ENCODE measurements at places on chromosomes 12 and 14.

DNA sequence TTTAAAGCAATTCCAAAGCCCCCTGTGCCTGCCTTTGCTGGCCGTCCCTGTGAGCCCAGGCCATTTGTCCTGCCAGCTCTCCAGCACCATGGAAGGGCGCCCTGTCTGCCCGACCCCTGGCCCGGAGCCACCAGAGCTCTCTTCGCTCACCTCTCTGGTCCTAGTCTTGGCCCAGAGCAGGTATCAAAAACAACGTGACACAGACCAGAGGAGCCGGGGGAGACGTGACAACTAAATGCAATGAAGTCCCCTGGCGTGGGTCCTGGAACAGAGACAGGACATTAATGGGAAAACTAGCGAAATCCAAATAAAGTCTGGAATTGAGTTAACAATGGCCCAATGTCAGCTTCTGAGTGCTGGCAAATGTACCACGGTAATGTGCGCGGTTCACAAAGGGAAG, 83.2 kb upstream of the DIO3 start:
- DNase-seq = no peak

DNA sequence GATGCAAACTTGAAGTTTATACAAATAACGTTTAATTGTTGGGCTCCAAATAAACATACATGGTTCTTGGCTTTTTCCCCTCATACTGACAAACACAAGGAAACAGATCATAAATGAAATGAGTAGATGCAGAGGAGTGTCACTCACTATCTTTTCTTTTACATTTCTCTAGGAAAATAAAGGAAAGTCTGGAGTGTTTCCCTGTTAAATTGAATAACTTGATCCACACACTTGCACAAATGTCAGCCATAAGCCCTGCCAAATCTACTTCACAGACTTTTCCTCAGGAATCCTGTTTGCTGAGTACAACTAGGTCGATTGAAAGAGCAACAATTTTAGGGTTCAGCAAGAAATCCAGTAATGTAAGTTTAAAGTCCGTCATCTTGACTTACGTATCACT, 175.3 kb downstream of the PLCZ1 start:
- no peak for DNase-seq

GRCh38 chr12:25293653-25294052, 42.9 kb upstream of the KRAS start:
- no peak for DNase-seq

GRCh38 chr12:3042394-3042793, 34.8 kb upstream of the TSPAN9 start:
- DNase-seq = no peak

DNA sequence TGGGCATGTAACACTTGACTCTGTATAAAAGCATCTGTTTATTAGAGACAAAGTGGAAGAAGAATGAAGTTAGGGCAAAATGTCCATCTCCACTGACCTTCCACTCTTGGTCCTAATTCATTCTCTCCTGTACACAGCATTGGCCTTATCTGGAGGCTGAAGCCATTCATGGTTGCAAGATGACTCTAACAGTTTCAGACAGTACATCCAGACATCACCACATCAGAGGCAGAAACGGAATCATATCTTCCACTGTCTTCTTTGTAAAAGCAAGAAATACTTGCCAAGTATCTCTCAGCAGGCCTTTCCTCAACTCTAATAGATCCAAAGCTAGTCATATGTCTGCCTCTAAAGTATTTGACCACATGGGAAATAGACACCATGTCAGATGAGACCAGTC, 41.1 kb downstream of the PTHLH start:
- no peak for DNase-seq

DNA sequence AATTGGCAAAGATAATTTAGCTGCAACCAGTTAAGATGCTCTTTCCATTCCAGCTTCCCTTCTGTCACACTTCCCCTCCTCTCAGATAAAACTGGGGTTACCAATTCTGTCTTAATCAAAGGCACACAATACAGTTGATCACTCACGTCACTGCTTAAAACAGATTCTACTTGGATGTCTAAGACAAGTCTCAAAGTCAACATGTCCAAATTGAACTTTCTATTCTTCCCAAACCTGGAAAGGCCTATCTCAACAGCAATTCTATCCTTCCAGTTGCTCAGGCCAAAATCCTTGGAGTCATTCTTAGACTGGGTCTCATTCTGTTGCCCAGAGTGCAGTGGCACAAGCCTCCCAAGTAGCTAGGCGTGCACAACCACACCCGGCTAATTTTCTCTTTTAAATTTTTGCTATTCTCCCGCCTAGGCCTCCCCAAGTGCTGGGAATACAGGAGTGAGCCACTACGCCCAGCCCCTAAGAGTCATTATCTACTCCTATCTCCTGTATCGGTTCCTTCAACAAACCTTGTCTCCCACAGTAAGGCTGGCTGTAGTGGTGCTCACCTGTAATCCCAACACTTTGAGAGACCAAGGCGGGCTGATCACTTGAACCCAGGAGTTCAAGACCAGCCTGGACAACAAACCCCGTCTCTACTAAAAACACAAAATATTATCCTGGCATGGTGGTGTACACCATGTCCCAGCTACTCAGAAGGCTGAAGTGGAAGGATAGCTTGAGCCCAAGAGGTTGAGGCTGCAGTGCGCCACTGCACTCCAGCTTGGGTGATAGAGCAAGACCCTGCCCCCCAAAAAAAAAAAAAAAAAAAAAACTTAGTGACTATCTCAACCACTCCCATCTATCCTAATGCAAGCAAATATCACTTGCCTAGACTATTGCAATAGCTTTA, 4.7 kb downstream of the RPS29 start:
- DNase-seq = no peak

All from stimulated activated CD4-positive, alpha-beta T cell treated with anti-CD3 and anti-CD28 coated beads, Interleukin-4, amount 100 ng/mL, for 48 hours (primary cell).